GM23338 (cell line): ENCODE measurements at places on chromosomes 3 and 15. TPM values are rescaled to one million over a fixed set of nuclear protein-coding genes. Genes with fewer than 3 reads are reported as not detected.

SPINK8 gene
- total RNA-seq = not detected in 2 replicates

SLC6A11 gene
- total RNA-seq = 1.1 and 1.2 TPM in 2 replicates

RAD51 gene
- 19.4 and 20.3 TPM in 2 replicates for total RNA-seq

SIDT1 gene
- total RNA-seq = 0.10 TPM in 1 of 2 replicates, not detected in the other

DNA sequence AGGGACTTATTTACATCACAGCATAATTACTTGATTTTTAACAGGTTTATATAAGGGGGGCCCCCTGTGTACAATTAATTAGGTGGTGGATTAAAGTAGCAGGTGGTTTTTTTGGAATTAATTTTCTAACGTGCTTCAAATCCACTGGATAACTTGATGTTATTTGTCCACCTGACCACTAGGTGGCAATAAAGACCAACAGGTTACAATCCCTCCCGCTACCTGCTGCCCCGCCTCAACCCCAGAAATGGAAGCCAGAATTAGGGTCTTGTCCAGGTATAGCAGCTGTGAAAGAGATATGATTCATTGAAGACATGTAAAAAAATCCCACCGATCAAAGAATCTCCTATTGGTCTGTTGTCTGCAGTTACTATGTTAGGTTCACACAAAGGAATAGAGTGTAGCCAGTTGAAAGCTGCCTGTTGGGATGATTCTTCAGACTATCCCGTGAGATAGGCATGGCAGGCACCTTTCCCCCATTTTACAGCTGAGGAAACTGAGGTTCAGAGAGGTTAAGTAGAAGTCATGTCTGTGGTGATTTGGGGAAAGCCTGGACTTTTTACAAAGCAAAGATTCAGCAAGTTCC is 44.0 kb downstream of the MFSD1 start:
- no peaks in the 10 kb centered on the region for H3K4me1 ChIP-seq
- no peak overlapping the region for H3K4me3 ChIP-seq
- H3K27me3 ChIP-seq = no peaks in the 10 kb centered on the region
- H3K27ac ChIP-seq = no peak overlapping the region

- H3K27ac ChIP-seq = no peak overlapping the region
- no peaks in the 10 kb centered on the region for H3K27me3 ChIP-seq
- H3K4me3 ChIP-seq = no peak overlapping the region
- peaks cover 24% of the 10 kb centered on the region; the same call in 1 of the 2 replicates for H3K4me1 ChIP-seq
Measured at GRCh38 chr3:153257673-153258351, 95.8 kb downstream of the RAP2B start.

GOLGA6A gene
- total RNA-seq = 2.1 and 7.5 TPM in 2 replicates

GRCh38 chr3:10157031-10157430 is 7.7 kb upstream of the IRAK2 start:
- peaks cover 6% of the 10 kb centered on the region; the same call in 1 of the 2 replicates for H3K36me3 ChIP-seq
- no peak for DNase-seq
- no peaks in the 10 kb centered on the region for H3K27me3 ChIP-seq

ZCWPW2 gene
- total RNA-seq = not detected in 2 replicates

BNC1 gene
- total RNA-seq = 1.1 and 1.6 TPM in 2 replicates

DNA sequence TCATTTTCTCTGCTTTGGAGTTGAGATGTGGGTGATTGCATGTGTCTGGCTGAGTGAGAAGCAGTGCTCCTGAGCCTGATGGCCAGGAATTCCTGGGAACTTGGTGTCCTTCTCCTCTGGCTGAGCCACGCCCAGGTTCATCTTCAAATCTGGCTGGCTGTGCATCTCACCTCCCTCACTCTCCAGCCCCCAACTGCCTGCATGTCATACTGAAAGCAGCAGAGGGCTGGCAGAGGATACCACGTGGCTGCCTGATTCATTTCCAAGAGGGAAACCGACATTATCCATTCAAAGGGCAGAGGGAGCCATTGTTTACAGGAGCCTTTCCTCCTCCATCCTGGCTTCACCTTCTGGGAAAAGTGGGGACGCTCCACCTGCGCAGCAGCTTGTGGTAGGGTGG is 57.4 kb downstream of the ABHD5 start:
- DNase-seq = no peak
- H3K27me3 ChIP-seq = no peaks in the 10 kb centered on the region
- H3K4me1 ChIP-seq = 0 out of 2 replicates have a peak, but pooled peaks cover 4% of the 10 kb centered on the region
- no peaks in the 10 kb centered on the region for H3K36me3 ChIP-seq
- H3K27ac ChIP-seq = no peak overlapping the region

DNA sequence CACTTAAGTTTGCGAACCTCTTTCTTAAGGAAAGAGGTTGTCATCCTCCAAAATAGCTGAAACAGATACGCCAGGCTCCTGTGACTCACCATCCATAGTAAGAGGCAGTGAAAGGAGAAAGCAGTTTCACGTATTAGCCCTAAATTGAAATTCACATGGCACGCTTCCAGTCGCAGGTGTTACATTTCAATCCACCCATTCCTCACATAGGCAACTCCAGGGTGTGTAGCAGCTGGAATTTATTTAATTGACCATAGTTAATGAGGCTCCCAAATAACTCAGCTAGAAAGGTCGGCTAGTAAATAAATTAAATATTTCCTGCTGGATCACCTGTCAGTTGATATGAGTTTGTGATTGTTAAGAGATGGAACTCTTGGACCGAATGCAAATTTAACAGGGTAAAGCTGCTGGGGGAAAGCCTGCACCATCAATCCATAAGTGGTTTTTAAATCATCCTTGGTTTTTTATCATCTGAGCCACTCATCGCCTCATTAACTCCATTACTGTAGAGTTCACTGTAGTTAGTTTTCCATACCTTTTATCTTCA is 19.6 kb downstream of the NSUN3 start:
- H3K36me3 ChIP-seq = no peaks in the 10 kb centered on the region
- no peaks in the 10 kb centered on the region for H3K27me3 ChIP-seq
- DNase-seq = no peak
- no peak overlapping the region for H3K4me3 ChIP-seq

RBP2 gene
- total RNA-seq = not detected in 2 replicates

DNA sequence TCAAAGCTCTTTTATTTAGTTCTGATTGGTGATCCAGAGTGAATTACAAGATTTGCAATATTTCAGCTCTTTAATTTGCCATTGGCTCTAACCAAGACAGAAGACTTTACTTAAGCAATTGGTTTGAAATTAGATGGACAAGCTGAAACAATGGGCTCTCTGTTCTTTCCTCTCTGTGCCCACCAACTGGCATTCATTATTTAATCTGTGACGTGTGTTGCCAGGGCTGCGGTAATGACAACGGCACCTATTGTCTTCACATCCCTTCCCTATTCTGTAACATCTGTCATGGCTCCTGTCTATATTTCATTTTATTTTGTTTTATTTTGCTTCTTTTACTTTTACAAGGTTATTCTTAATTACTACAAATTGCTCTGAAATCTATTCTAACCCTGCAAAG is 33.9 kb downstream of the PLD1 start:
- no peaks in the 10 kb centered on the region for H3K27me3 ChIP-seq
- DNase-seq = no peak
- no peak overlapping the region for H3K4me3 ChIP-seq
- no peak overlapping the region for H3K27ac ChIP-seq

GRCh38 chr3:164375538-164375937 is 702.8 kb downstream of the SI start:
- no peaks in the 10 kb centered on the region for H3K4me1 ChIP-seq
- no peak overlapping the region for H3K4me3 ChIP-seq
- no peaks in the 10 kb centered on the region for H3K36me3 ChIP-seq
- DNase-seq = no peak

- H3K27me3 ChIP-seq = 0 out of 2 replicates have a peak, but pooled peaks cover 2% of the 10 kb centered on the region
- no peak for DNase-seq
- no peak overlapping the region for H3K27ac ChIP-seq
- H3K4me3 ChIP-seq = no peak overlapping the region
- H3K4me1 ChIP-seq = no peaks in the 10 kb centered on the region
Measured at GRCh38 chr3:9781551-9781950, 10.7 kb downstream of the TADA3 start.

- no peak overlapping the region for H3K4me3 ChIP-seq
- no peak overlapping the region for H3K27ac ChIP-seq
- no peaks in the 10 kb centered on the region for H3K27me3 ChIP-seq
- H3K36me3 ChIP-seq = 0 out of 2 replicates have a peak, but pooled peaks cover 3% of the 10 kb centered on the region
- DNase-seq = no peak
Measured at GRCh38 chr3:31793821-31794220, 187.2 kb downstream of the OSBPL10 start.

PARP14 gene
- 25.4 and 26.0 TPM in 2 replicates for total RNA-seq

DNA sequence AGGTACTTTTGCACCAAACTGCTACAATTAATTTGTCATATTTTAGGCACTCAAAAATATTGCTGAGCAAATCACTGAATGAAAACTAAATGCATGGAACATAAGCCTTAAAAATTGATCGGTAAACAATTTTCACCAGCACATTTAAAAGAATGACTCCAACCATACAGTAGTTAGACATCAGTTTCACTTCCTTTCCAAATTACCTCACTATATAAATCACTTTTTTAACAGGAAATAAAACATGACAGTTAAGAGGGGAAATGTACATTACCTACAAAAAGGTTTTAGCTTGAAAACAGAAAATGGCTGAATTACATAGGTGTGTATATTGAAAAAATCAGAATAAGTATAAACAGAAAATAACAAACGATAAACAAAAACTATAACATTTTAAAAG is 108.4 kb downstream of the SERPINI1 start:
- no peak for DNase-seq
- no peaks in the 10 kb centered on the region for H3K36me3 ChIP-seq
- no peak overlapping the region for H3K4me3 ChIP-seq
- no peaks in the 10 kb centered on the region for H3K4me1 ChIP-seq
- no peak overlapping the region for H3K27ac ChIP-seq
- no peaks in the 10 kb centered on the region for H3K27me3 ChIP-seq

ELP6 gene
- total RNA-seq = 33.7 and 40.5 TPM in 2 replicates

ONECUT1 gene
- total RNA-seq = 4.2 and 9.4 TPM in 2 replicates

- H3K27ac ChIP-seq = no peak overlapping the region
- no peaks in the 10 kb centered on the region for H3K4me1 ChIP-seq
- H3K27me3 ChIP-seq = no peaks in the 10 kb centered on the region
- H3K4me3 ChIP-seq = no peak overlapping the region
- no peak for DNase-seq
- H3K36me3 ChIP-seq = no peaks in the 10 kb centered on the region
Measured at GRCh38 chr3:147886879-147887278, 477.7 kb downstream of the ZIC1 start.

C3orf22 gene
- not detected in 2 replicates for total RNA-seq

DNA sequence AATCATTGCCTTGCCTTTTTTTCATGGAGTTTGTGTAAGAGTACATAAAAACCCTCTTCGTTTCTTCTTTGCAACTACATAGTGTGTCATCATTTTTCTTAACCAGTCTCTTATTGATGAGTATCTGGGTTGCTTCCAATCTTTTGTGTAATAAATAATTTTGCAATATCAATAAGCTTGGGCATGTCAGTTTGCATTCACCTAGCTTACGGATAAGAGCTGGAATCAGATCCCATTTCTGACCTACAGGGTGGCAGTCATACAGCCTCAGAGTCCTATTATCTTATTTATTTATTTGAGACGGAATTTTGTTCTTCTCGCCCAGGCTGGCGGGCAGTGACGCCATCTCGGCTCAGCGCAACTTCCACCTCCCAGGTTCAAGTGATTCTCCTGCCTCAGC is 18.3 kb downstream of the ANP32A start:
- H3K36me3 ChIP-seq = no peaks in the 10 kb centered on the region
- H3K4me3 ChIP-seq = no peak overlapping the region
- no peaks in the 10 kb centered on the region for H3K27me3 ChIP-seq
- no peak overlapping the region for H3K27ac ChIP-seq
- H3K4me1 ChIP-seq = peaks cover 25% of the 10 kb centered on the region
- no peak for DNase-seq

- H3K27me3 ChIP-seq = no peaks in the 10 kb centered on the region
- no peaks in the 10 kb centered on the region for H3K36me3 ChIP-seq
- H3K4me3 ChIP-seq = no peak overlapping the region
- no peak overlapping the region for H3K27ac ChIP-seq
- no peaks in the 10 kb centered on the region for H3K4me1 ChIP-seq
Measured at GRCh38 chr3:191707817-191708216, 246.9 kb downstream of the PYDC2 start.

ADAMTS17 gene
- 0.74 and 3.8 TPM in 2 replicates for total RNA-seq

DNA sequence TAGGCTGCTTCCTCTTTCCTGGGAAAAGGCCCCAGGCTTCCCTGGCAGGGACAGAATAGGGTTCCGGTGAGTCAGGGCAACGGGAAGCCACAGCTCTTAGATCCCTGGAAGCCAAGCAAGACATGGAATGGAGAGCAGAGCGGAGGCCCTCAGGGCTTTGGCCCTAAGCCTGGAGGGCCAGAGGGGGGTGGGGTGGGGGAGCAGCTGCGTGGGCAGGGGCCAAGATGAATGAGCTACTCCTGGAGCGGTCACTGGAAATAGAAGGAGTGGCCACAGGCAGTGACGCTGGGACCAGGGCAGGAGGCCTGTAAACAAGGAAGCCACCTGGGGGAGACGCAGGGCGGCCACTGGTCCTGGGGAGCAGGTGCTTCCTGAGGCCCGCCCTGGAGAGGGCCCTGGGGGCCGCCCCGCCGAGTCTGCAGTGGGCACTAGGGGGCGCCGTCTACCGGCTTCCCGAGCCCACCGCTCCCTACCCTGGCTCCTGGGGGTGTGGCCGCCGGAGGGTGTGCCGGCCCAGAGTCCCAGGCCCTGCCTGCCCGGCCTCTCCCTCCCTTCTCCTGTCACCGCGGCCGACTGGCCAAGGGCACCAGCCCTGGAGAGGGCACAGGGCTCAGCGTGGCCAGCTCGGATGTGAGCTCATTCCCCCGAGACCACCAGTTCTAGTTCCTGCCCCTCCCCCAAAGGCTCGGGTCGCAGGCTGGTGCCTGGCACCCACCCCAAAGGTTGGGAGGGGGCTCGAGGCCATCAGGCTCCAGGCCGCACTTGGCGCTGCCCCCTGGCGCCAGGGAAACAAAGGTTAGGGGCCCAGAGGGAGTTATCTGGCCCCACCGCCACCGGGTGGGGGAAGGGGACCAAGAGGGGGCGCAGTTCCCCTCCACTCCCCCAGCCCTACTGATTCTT is 12.1 kb downstream of the VPS18 start:
- H3K4me1 ChIP-seq = peaks cover 24% of the 10 kb centered on the region
- peak; percentile 91 for DNase-seq
- no peaks in the 10 kb centered on the region for H3K36me3 ChIP-seq
- H3K27me3 ChIP-seq = no peaks in the 10 kb centered on the region

DNA sequence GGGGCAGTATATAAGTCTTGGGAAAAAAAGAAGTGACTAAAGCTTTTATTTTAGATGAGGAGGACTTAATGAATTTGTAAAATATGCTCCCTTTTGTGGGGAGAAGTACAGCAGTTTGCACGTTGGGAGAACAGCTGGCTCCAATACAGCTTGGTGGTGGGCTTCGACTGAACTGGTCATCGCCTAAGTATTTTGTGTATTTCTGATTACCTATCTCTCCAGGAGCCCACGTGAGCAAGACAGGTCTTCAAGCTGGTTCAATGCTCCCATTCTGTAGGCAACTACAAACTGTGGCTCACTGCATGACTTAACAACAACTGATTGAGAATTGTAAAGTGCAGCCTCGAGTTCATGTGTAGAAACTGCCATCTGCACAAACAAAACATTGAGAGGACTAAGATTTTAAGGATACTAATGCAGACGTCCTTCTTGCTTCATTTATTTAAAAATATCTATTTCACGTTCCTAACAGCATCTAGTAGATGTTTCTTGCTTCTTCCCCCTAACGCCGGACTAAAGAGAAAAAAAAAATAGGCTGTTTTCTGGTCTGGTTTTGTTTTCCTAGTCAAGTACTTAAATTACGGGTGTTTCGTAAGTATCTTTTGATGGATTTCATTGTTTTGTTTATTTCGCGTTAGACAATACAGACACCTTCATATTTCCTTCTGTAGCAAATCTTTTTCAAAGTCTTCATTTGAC is 1.4 kb upstream of the GREM1 start:
- peaks cover 79% of the 10 kb centered on the region for H3K27me3 ChIP-seq
- no peaks in the 10 kb centered on the region for H3K36me3 ChIP-seq
- H3K27ac ChIP-seq = no peak overlapping the region

GRCh38 chr3:44451441-44451840 is 26.0 kb downstream of the ZNF445 start:
- H3K4me1 ChIP-seq = no peaks in the 10 kb centered on the region
- DNase-seq = no peak
- no peak overlapping the region for H3K4me3 ChIP-seq
- no peak overlapping the region for H3K27ac ChIP-seq
- peaks cover 22% of the 10 kb centered on the region for H3K36me3 ChIP-seq
- no peaks in the 10 kb centered on the region for H3K27me3 ChIP-seq

PRKCD gene
- 10.2 and 11.8 TPM in 2 replicates for total RNA-seq
